Stimulated activated CD4-positive, alpha-beta T cell treated with anti-CD3 and anti-CD28 coated beads, TNF-alpha, amount 100 ng/mL, for 4 hours (primary cell): ENCODE measurements at places on chromosomes 5 and 9.

DNA sequence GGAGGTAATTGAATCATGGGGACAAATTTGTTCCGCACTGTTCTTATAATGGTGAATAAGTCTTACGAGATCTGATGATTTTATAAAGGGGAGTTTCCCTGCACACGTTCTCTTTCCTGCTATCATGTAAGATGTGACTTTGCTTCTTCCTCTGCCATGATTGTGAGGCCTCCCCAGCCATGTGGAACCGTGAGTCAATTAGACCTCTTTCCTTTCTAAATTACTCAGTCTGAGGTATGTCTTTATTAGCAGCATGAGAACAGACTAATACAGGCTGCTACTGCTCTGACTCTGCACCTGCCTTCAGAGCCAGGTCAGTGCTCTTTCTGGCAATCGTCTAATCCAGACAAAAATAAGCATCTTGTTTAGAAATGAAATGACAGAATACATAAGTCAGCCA is 479.2 kb upstream of the TUSC1 start:
- DNase-seq = no peak

GRCh38 chr9:76441551-76442322 is 17.2 kb upstream of the GCNT1 start:
- no peak for DNase-seq

DNA sequence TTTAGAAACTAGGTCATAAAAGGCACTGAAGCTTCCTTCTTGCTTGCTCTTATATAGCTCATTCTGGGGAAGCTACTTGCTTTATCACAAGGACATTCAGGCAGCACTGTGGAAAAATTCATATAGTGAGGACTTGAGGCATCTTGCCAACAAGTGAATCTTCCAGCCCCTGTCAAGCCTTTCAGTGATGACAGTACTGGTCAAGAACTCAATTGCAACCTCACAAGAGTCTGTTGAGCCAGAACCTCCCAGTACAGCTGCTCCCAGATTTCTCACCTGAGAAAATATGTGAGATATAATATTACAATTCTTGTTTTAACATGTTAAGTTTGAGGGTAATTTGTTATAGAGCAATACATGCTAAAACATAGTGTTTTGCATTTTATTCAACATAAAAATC is 2011.0 kb upstream of the NUDT12 start:
- no peak for DNase-seq

DNA sequence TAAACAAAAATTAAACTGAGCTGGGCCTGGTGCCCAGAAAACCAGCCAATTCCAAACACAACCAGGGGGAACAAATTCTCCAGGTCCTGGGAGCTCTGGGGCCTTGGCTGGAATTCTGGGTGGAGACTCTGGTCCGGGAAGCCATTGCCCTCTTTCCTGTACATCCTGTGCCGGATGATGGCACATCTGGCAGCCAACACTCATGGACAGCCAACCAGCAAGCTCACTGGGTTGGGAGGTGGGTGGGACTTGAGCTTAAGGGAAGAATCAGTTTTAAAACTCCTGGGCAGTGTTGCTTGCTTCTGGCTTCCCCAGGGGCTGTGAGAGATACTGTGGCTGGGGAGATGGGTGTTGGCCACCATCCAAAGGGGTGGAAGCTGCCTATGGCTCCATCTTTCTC is 56.1 kb downstream of the PCDH1 start:
- no peak for DNase-seq

- DNase-seq = no peak
Observed at GRCh38 chr9:90287567-90288274, 354.9 kb downstream of the DIRAS2 start.

GRCh38 chr5:145661737-145662485 is 173.2 kb downstream of the PRELID2 start:
- no peak for DNase-seq

- no peak for DNase-seq
Observed at GRCh38 chr9:75914002-75914401, 23.5 kb downstream of the PCSK5 start.
